ENCODE measurements at places on chromosomes 5 and 9. TPM values are rescaled to one million over a fixed set of nuclear protein-coding genes. Genes with fewer than 3 reads are reported as not detected.

GRCh38 chr9:19102181-19102630 lies 498 bp downstream of the HAUS6 start:
- no peak for DNase-seq

ECSCR gene
- total RNA-seq = not detected

DNA sequence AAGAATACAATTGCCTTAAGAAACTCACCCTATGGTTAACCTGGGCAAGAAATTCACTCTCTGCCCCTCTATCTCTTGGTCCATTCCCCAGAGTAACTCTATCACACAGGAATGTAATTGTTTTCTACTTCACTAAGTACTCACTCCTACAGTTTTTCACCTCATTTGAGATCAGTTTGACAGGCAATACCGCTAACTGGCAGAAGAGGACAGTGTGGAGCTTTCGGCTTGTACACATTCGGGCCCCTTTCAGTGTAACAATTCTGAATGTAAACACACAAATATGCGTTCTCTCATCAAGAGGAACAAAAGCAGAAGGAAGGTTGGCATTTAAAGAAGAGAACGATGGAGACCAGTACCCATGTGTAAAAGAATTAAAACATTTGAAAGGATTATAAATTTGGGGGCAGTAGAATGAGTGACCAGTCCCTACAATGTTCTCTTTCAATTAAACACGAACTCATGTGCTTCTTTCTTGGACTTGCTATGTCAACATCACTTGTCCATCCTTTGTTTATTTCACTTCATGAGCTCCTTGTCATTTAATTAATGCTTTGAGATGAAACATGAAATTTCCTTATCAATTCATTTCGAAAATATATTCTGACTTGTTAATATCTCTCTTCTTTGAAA lies 188.5 kb upstream of the GRAMD2B start:
- no peak for DNase-seq

TTC16 gene
- total RNA-seq = 0.07 TPM

DNA sequence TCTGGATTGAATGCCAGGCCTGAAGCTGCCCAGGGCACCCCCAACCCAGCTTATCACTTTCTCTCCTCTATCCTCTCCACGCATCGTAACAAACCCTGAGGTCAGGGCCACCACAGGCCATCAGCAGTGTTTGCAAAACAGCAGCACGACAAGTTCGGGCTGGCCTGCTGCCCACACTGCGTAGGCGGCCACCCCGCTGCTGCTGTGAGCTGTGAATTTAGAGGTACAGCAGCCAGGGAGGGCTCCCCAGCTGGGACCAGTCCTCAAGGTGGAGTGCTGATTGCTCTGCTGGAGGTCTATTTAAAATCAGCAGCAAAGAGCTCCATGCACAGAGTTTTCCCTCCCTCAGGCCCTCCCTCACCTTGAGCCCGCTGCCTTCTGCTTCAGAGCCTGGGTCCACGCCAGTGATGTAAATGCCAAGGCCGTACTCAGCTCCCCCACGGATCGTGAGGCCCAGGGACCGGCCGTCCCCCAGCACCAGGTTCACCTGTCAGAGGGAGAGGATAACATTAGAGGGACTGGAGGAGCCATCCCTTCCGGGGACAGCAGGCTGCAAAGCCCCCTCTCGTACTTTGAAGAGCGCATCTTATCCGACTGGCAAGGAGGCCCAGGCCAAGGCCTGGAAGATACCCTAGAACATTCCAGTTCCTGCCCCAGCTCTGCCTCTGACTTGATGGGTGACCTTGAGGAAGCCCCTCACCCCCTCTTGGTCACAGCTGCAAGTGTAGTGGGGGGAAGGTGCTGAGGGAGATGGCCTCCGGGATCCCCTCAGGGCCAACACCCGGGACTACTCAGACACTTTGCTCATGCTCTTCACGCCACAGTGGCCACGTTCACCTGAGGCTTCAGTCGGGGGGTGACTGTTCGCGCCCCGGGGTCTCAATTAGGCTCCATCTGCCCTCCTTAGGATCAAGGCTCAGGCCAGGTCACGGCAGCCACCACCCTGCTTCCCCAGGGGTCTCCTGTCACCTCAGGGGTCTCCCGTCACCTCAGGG lies 39.1 kb downstream of the WHRN start:
- DNase-seq = no peak

ACTBL2 gene
- total RNA-seq = not detected

- DNase-seq = no peak
Measured at GRCh38 chr5:29089591-29090130, 2051.3 kb upstream of the CDH9 start.

- no peak for DNase-seq
Measured at GRCh38 chr5:94751460-94751859, 133.0 kb downstream of the SLF1 start.

DNA sequence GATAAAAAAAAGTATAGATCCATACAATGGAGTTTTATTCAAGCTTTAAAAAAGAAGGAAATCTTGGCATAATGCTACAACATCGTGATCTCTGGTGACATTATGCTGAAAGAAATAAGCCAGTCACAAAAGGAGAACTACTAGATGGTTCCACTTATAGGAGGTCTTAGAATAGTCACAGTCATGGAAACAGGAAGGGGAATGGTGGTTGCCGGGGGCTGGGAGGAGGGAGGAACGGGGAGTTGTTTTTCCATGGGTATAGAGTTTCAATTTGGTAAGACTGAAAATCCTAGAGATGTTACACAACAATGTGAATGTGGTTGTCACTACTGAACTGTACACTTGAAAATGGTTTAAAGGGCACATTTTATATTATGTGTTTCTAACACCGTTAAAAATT lies 94.5 kb downstream of the CFAP90 start:
- no peak for DNase-seq

DNA sequence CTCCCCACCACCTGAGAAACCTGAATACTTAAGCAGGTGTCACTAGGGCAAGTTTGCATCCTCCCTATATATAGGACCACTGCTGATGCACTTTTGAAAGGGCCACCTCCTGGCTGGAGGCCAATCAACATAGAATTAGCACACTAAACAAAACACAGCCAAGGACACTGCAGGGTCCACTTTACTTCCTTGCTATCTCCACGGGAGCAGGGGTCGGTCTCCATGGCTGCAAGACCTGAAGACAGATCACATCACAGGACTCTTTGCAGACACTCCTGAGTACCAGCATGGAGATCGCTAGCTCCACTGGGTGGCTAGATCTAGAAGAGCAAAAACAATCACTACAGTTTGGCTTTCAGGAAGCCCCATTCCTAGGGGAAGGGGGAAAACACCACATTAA lies 72.3 kb downstream of the C9orf153 start:
- DNase-seq = no peak

All from progenitor cell of endocrine pancreas (in vitro differentiated cells).